ENCODE measurements at places on chromosomes 5 and 9. TPM values are rescaled to one million over a fixed set of nuclear protein-coding genes. Genes with fewer than 3 reads are reported as not detected.

GRCh38 chr5:143119291-143119769 is 284.2 kb downstream of the NR3C1 start:
- DNase-seq, result no peak
- H3K36me3 ChIP-seq, result no peaks in the 10 kb centered on the region
- no peak overlapping the region for H3K4me3 ChIP-seq
- H3K4me1 ChIP-seq, result no peaks in the 10 kb centered on the region
- no peaks in the 10 kb centered on the region for H3K27me3 ChIP-seq

- H3K4me3 ChIP-seq, result peak overlapping the region; percentile 52
- peaks cover 13% of the 10 kb centered on the region for H3K4me1 ChIP-seq
- no peaks in the 10 kb centered on the region for H3K36me3 ChIP-seq
- DNase-seq, result peak; percentile 72
- no peaks in the 10 kb centered on the region for H3K27me3 ChIP-seq
These were observed 17.3 kb upstream of the ANKRD18B start for GRCh38 chr9:33506626-33507370.

GRCh38 chr5:141868541-141868940 is 9.7 kb downstream of the PCDH1 start:
- H3K4me1 ChIP-seq, result peaks cover 43% of the 10 kb centered on the region
- no peak overlapping the region for H3K27ac ChIP-seq
- H3K27me3 ChIP-seq, result no peaks in the 10 kb centered on the region
- no peak for DNase-seq
- H3K36me3 ChIP-seq, result peaks cover 16% of the 10 kb centered on the region

- H3K27ac ChIP-seq, result no peak overlapping the region
- H3K4me1 ChIP-seq, result no peaks in the 10 kb centered on the region
- H3K4me3 ChIP-seq, result no peak overlapping the region
These were observed 651.0 kb upstream of the RORB start for GRCh38 chr9:73845954-73846690.

ELOVL7 gene
- total RNA-seq, result 0.69 TPM

DNA sequence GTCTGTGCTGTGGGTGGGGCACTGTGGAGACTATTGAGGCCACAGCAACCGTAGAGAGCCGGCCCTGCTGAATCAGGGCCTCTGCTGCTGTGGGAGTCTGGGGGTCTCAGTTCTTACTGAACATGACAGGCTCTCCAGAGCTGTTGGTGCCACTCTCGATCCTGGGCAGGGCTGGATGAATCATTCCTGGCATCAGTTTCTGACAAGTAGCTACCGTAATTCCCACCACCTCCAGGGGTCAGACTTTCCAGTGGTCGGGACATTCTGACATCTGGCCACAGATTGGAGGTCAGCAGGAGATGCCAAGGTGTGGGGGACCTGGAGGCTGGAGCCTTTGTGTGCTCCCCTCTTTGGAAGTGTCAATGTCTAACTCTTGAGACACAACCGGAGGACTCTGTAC is 188.4 kb downstream of the IRX2 start:
- H3K27me3 ChIP-seq, result no peaks in the 10 kb centered on the region
- no peaks in the 10 kb centered on the region for H3K36me3 ChIP-seq
- H3K4me3 ChIP-seq, result no peak overlapping the region
- no peak overlapping the region for H3K27ac ChIP-seq

CAPSL gene
- total RNA-seq, result 0.11 TPM

GARIN3 gene
- total RNA-seq, result not detected

CDH6 gene
- 1.8 TPM for total RNA-seq

KIF4B gene
- total RNA-seq, result not detected

DNA sequence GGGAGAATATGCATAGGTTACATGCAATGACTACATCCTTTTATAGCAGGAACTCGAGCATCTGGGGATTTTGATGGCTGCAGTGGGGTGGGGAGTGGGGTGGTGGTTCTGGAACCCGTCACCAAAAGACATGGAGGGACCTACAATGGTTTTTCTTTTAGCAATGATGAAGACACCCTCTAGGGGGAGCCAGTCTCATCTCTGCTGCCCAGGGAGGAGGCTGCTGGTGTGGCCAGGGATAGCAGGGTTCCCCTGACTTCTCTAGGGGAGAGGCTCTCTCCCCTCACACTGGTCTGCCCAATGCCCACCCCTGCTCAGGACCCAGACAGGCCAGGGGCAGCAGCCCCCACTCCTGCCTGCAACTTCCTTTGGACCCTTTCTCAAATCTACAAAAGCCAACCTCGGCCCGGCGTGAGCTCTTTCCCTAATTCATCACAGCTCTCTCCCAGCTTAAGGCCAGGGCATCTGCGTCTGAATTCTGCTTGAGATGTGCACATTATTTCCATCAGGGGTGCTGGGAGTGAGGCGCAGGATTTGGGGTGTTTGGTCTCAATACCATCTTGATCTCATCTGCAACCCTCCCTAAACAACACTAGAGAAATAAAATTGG is 73.6 kb upstream of the RETREG1 start:
- H3K36me3 ChIP-seq, result peaks cover 27% of the 10 kb centered on the region
- no peaks in the 10 kb centered on the region for H3K27me3 ChIP-seq
- H3K27ac ChIP-seq, result no peak overlapping the region
- DNase-seq, result peak; percentile 87
- no peaks in the 10 kb centered on the region for H3K4me1 ChIP-seq

TSSK1B gene
- total RNA-seq, result 0.33 TPM

S100Z gene
- 0.11 TPM for total RNA-seq

GRCh38 chr5:127299678-127300077 is 9.1 kb downstream of the MEGF10 start:
- H3K4me3 ChIP-seq, result no peak overlapping the region
- no peak for DNase-seq
- H3K36me3 ChIP-seq, result no peaks in the 10 kb centered on the region
- peaks cover 19% of the 10 kb centered on the region for H3K27me3 ChIP-seq
- peaks cover 4% of the 10 kb centered on the region for H3K4me1 ChIP-seq

DNA sequence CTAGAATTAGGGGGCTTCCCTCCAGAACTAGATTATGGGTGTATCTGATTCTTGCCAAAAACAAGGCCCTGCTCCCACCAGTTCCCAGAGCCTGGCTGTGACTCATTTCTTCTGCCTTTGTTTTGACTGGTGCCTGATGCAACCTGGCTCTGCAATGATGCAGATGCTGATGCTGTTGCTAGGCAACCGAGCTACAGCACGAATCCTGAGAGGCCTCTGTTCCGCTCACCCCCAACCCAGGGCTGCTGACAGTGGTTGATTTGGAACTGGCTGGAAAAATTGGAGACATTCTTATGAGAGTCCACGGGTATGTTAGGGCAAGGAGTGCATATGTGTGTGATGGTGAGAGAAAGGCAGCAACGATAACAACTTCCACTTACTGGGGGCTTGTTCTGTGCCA is 100.3 kb downstream of the NSG2 start:
- peaks cover 54% of the 10 kb centered on the region for H3K27me3 ChIP-seq
- H3K36me3 ChIP-seq, result no peaks in the 10 kb centered on the region
- H3K4me1 ChIP-seq, result no peaks in the 10 kb centered on the region
- no peak overlapping the region for H3K4me3 ChIP-seq
- DNase-seq, result peak; percentile 16
- H3K27ac ChIP-seq, result no peak overlapping the region

DNA sequence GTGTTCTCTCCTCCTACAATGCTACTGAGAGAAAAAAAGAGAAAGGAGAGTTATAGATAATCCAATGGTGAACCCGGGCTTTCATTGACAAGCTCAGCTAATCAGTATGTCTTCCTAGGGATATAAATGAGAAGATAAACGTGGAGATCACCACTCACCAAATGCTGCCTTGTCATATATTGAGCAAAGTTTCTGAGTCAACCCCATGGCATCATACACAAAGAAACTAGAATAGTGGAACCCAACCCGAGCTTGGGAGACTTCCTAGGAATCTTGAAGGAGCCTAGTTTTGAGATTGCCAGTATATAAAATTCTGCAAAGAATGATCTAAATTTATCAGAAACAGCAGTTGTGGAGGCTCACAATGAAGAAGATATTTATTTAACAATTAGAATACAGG is 47.8 kb downstream of the PTPN3 start:
- no peak overlapping the region for H3K4me3 ChIP-seq
- no peak for DNase-seq
- 0 out of 2 replicates have a peak, but pooled peaks cover 6% of the 10 kb centered on the region for H3K4me1 ChIP-seq
- no peaks in the 10 kb centered on the region for H3K27me3 ChIP-seq
- no peaks in the 10 kb centered on the region for H3K36me3 ChIP-seq

LVRN gene
- not detected for total RNA-seq

DNA sequence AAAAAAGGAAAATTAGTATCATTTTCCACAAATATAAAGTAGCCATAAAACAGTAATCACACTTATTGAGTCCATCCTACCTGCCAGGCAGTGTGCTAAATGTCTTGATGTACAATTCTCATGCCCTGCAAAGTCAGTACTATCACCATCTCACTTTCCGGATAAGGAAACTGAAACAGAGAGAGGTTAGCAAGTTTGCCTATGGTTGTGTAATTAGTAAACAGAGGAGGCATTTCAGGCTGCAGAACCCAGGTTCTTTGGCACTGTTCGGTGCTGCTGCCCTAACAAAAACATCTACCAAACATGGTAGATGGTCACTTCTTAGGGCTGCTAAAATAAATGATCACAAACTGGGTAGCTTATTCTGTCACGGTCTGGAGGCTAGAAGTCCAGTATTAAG is 22.6 kb downstream of the PLAC8L1 start:
- no peak overlapping the region for H3K27ac ChIP-seq
- no peak overlapping the region for H3K4me3 ChIP-seq
- no peaks in the 10 kb centered on the region for H3K27me3 ChIP-seq
- H3K4me1 ChIP-seq, result peaks cover 8% of the 10 kb centered on the region

ANKRD31 gene
- 0.26 TPM for total RNA-seq

GRCh38 chr5:93208141-93208751 is 372.8 kb downstream of the NR2F1-AS1 start:
- no peaks in the 10 kb centered on the region for H3K36me3 ChIP-seq
- DNase-seq, result no peak
- H3K27me3 ChIP-seq, result no peaks in the 10 kb centered on the region
- H3K4me1 ChIP-seq, result no peaks in the 10 kb centered on the region

IFNK gene
- total RNA-seq, result not detected

DNA sequence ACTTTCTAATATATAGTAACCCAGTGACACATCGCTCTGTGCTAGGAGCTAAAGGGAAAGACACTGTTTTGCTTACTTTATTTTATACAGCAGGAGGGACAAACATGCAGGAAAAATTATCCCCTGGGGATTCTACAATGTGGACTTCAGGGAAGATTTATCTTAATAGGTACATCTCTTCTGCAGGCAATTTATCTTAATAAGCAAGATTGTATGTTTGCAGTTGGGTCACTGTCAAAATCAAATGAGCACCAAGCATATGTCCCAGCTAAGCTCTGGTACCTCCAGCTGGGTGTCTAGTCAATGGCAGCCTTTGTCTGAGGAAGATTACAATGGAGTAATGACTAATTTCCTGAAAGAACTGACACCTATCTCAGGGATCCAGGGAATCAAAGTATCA is 309.9 kb upstream of the PANK3 start:
- peaks cover 95% of the 10 kb centered on the region for H3K27me3 ChIP-seq
- no peak overlapping the region for H3K4me3 ChIP-seq
- H3K27ac ChIP-seq, result no peak overlapping the region
- no peaks in the 10 kb centered on the region for H3K36me3 ChIP-seq

DNA sequence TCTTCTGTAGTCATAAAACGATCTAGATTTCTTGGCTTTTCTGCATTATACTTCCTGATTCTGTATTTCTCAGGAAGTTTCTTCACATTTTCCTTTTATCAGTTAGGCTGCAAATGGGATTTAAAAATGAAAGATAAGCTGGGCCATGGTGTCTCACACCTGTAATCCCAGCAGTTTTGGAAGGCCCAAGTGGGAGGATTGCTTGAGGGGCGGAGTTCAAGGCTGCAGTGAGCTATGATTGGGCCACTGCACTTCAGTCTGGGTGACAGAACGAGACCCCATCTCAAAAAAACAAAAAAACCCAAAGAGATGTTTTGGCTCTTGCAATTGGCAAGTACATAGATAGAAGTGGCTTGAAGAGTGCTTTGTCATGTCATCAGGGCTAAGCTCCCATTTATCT is 26.2 kb upstream of the APC start:
- no peaks in the 10 kb centered on the region for H3K36me3 ChIP-seq
- no peaks in the 10 kb centered on the region for H3K27me3 ChIP-seq
- H3K4me1 ChIP-seq, result peaks cover 13% of the 10 kb centered on the region
- no peak overlapping the region for H3K4me3 ChIP-seq
- no peak overlapping the region for H3K27ac ChIP-seq
- no peak for DNase-seq

DNA sequence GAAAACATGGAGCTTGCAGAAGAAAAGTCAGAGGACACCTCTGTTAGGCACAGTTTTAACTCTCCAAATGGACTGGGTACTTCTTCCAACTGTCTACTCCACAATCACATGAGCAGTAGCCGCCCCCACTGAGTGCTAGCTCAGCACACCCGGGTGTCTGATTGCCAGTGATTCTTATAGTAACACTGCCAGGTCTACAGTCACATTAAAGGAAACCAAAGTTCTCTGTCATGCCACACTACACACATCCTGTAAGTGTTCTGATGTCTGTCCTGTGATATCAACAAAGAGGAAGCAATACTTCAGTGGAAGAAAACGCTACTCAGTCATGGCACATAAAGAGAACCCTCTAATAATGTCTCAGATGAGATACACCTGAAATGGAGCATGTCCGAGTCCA is at the start of gene HAVCR2:
Gene HAVCR2 (minus strand): TSS at position 69 of the 400 bp plus-strand sequence. CDS start 61 bp downstream, at position 8.
- peaks cover 31% of the 10 kb centered on the region for H3K27me3 ChIP-seq
- H3K4me3 ChIP-seq, result no peak within 1 kb of the TSS
- H3K36me3 ChIP-seq, result no peaks in the 10 kb centered on the region
- DNase-seq, result no peak
- H3K4me1 ChIP-seq, result no peaks in the 10 kb centered on the region
- H3K27ac ChIP-seq, result no peak within 1 kb of the TSS

GRCh38 chr5:78268356-78268755 is 26.1 kb downstream of the AP3B1 start:
- no peak overlapping the region for H3K4me3 ChIP-seq
- H3K4me1 ChIP-seq, result no peaks in the 10 kb centered on the region
- 0 out of 2 replicates have a peak, but pooled peaks cover 3% of the 10 kb centered on the region for H3K36me3 ChIP-seq
- no peak for DNase-seq

SLC34A1 gene
- total RNA-seq, result 0.07 TPM

- H3K36me3 ChIP-seq, result peaks cover 5% of the 10 kb centered on the region
- H3K27me3 ChIP-seq, result no peaks in the 10 kb centered on the region
- H3K4me1 ChIP-seq, result peaks cover 5% of the 10 kb centered on the region
- DNase-seq, result peak; percentile 65
- no peak within 1 kb of the TSS for H3K27ac ChIP-seq
- peak within 1 kb of the TSS; percentile 92 for H3K4me3 ChIP-seq
These were observed at the start of gene CCDC112 for GRCh38 chr5:115296124-115297022. CCDC112 (minus strand) TSS chr5:115296654; CDS start chr5:115296543, 111 bp downstream.

GRCh38 chr9:4416467-4416866 is 73.8 kb upstream of the SLC1A1 start:
- H3K4me3 ChIP-seq, result no peak overlapping the region
- no peak for DNase-seq
- no peaks in the 10 kb centered on the region for H3K36me3 ChIP-seq

- H3K36me3 ChIP-seq, result no peaks in the 10 kb centered on the region
- H3K27me3 ChIP-seq, result peaks cover 72% of the 10 kb centered on the region
These were observed 18.4 kb downstream of the AGXT2 start for GRCh38 chr5:35029333-35029732.

- H3K4me3 ChIP-seq, result no peak overlapping the region
- no peaks in the 10 kb centered on the region for H3K27me3 ChIP-seq
- peak; percentile 11 for DNase-seq
- no peak overlapping the region for H3K27ac ChIP-seq
- H3K36me3 ChIP-seq, result no peaks in the 10 kb centered on the region
These were observed 1352.6 kb upstream of the NUDT12 start for GRCh38 chr5:104915226-104915625.

GRCh38 chr9:103734471-103734870 is 359.6 kb upstream of the SMC2 start:
- no peak overlapping the region for H3K27ac ChIP-seq
- H3K36me3 ChIP-seq, result no peaks in the 10 kb centered on the region
- no peaks in the 10 kb centered on the region for H3K4me1 ChIP-seq
- no peaks in the 10 kb centered on the region for H3K27me3 ChIP-seq
- no peak for DNase-seq

OR1Q1 gene
- total RNA-seq, result not detected

- H3K27me3 ChIP-seq, result no peaks in the 10 kb centered on the region
- no peak for DNase-seq
- no peak overlapping the region for H3K27ac ChIP-seq
- no peak overlapping the region for H3K4me3 ChIP-seq
These were observed 3.9 kb downstream of the CDKN2B start for GRCh38 chr9:22005021-22005701.
